ENCODE measurements at places on chromosomes 16 and 17.

DNA sequence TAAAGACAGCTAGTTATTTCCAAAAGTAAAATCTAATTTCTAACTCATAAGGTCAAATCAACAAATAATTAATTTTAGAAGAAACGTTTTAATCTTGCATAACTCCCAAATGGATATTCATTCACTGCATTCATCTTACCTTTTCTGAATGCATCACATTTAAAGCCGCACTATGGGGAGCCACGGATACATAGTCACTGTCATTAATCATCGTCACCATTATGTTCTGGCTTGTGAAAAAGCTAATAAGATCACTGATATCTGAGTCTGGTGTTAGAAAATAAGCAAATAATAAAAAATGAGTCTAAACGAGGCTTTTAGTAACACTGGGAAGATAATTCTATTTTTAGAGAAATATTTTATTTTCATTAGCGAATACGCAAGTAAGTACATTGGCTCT, 42.4 kb upstream of the ABCA10 start:
- DNase-seq, result no peak

DNA sequence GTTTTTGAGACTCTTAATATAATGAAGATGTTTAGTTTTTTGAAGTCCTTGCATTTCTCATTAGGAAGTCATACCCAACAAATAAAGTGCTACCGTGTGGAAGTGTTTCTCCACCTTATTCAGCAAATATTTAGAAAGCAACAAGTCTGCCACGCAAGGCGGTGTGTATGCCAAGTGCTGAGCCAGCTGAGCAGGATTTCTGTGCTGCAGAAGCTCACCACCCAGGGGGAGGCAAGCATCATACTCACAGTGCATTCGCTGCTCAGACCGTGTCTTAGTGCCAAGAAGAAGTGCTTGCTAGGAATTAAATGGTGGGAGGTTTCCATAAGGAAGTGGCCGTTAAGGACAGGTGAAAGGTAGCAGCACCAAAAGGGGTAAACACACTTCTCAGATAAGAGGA, 111.2 kb downstream of the ARHGAP44 start:
- DNase-seq, result no peak

- DNase-seq, result no peak
Measured at GRCh38 chr17:44071198-44071520, 624 bp downstream of the G6PC3 start.

- DNase-seq, result no peak
Measured at GRCh38 chr17:76986365-76986764, 118.2 kb downstream of the MGAT5B start.

GRCh38 chr16:57382535-57383275, 10.4 kb downstream of the CX3CL1 start:
- DNase-seq, result no peak

- peak; percentile 35 for DNase-seq
Measured at GRCh38 chr16:66511602-66512271, 38.2 kb downstream of the TK2 start.

- no peak for DNase-seq
Measured at GRCh38 chr17:76543826-76544545, 4.1 kb downstream of the PRCD start.

GRCh38 chr17:57468932-57469775, 212.8 kb downstream of the MSI2 start:
- peak; percentile 45 for DNase-seq

DNA sequence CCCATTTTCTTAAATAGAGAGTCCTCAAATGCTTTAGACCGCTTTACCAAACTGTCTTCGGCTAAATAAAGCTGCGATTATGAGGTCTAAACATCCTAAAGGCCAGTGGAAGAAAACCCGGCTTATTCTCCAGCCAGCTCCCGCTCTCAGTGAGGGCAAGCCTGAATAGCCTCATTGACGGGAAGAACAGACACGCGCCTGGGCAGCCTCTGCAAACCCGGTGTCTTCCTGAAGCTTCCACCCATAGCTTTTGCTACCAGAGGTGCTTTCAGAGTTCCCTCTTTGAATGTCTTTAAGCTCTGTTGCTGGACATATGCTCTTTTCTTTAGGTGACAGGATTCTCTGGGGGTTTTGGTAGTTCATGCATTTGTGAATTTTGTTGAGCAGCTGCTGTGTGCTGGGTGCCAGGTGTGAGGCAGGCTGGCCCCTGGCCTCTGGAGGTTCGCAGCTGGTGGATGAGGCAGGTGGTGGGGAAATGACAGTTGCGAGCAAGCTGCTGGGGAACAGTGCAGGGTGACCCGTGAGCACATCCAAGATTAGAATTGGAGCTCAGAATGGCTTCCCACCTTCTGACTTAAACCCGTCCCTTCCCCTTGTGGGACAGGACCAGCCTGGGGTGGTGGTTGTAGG, 44.7 kb downstream of the CRISPLD2 start:
- no peak for DNase-seq

DNA sequence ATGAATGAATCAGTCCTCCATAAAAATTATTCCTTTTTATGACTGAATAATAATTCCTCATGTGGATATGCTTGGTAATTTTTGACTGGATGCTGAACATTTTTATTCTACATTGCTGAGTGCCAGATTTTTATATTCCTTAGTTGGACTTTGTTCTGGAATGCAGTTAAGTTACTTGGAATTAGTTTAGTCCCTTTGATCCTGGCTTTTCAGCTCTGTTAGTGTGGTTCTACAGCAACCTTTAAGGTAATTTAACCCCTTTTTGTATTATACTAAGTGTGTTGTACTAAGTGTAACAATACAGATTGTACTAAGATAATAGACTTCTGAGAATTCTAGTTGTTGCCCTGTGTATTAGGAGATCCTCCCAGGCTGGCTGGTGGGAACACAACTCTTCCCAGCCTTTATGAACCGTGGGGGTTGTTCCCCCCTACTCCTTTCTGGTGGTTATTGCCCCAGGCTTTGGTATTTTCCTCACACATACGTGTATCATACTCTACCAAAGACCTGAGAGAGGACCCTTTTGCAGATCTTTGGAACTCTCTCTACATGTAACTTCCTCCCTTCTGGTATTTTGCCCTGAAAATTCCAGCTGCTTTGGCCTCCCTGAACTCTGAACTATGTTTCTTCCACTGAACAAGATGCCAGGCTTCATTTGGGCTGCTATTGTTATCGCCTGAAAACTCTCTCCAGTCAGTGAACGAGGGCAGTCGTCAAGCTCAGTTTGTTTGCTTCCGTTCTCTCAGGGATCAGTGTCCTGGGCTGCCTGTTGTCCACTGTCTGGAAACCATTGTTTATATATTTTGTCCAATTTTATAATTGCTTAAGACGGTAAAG, 30.5 kb downstream of the TANGO6 start:
- DNase-seq, result no peak

DNA sequence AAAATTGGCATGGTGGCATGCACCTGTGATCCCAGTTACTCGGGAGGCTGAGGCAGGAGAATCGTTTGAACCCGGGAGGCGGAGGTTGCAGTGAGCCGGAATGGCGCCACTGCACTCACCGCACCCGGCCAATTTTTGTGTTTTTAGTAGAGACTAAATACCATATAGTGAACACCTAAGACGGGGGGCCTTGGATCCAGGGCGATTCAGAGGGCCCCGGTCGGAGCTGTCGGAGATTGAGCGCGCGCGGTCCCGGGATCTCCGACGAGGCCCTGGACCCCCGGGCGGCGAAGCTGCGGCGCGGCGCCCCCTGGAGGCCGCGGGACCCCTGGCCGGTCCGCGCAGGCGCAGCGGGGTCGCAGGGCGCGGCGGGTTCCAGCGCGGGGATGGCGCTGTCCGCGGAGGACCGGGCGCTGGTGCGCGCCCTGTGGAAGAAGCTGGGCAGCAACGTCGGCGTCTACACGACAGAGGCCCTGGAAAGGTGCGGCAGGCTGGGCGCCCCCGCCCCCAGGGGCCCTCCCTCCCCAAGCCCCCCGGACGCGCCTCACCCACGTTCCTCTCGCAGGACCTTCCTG, at the start of gene HBQ1:
TSS of gene HBQ1 (plus strand) at position 359 of the 575 bp plus-strand sequence. CDS start at position 387, 28 bp downstream.
- DNase-seq, result peak; percentile 57

DNA sequence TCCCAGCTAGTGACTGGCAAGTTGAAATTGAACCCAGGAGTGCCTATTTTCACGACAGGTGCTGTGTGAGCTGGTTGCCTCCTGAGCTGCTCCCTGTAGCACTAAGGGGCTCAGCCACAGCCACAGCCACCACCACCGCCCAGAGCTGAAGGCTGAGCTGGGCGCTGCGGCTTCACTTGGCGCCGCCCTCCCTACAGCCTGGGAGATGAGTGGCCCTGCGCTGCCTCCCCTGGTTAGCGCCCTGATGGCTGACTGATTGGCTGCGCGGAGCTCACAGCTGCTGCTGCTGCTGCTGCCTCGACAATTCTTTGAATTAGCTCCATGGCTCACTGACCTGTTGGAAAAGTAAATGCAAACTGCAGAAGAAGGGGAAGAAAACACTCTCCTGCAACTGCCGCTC, 91.8 kb upstream of the TMEM132E start:
- no peak for DNase-seq

GRCh38 chr16:49749816-49750215, 106.1 kb downstream of the ZNF423 start:
- no peak for DNase-seq

GRCh38 chr16:46974352-46974751, 878 bp upstream of the DNAJA2 start:
- DNase-seq, result peak; percentile 68

GRCh38 chr17:8673612-8674011, 43.1 kb upstream of the MYH10 start:
- no peak for DNase-seq

DNA sequence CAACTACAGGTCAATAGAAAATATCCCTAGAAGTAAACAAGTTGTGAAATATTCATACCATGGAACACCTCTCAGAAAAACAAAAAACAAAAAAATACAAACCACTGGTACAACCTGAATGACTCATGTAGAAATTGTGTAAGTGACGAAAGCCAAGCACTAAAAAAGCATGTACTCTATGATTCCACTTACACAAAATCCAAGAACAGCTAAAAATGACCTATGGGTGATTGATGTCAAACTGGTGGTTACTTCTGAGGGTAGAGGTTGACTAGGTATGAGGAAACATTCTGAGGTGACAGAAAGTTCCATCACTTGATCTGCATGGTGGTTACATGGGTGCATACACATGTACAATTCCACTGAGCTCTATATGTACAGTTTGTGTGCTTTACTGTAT, 31.1 kb downstream of the DHRS7C start:
- DNase-seq, result no peak

GRCh38 chr16:6232056-6232455, 1100.6 kb upstream of the RBFOX1 start:
- DNase-seq, result no peak

GRCh38 chr16:59173408-59173831, 439.3 kb upstream of the GOT2 start:
- no peak for DNase-seq

GRCh38 chr16:24645739-24646645, 83.5 kb upstream of the TNRC6A start:
- DNase-seq, result no peak

GRCh38 chr16:27066668-27067537, at the start of gene C16orf82:
C16orf82 (plus strand) TSS chr16:27066927.
- DNase-seq, result no peak

GRCh38 chr17:56038131-56038530, 115.1 kb upstream of the ANKFN1 start:
- DNase-seq, result no peak

DNA sequence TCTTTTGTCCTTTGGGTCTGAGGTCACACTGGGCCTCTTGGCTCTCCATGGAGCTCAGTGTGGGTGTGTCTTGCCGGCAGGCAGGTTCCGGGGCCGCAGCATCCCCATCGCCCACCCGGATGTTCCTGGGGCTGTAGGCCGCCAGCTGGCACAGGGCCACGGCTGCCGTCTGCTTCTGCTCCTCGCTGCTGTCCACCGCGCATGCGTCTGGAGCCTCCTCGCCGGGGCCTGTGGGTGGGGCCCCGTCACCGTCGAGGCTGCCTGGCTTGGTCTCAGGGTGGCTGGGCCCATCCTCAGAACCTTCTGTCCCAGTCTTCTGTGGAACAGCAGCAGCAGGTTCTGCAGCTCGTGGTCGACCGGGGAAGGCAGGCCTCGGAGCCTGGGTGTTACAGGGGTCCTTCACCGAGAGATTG, 9.6 kb downstream of the ZNF750 start:
- DNase-seq, result no peak

- no peak for DNase-seq
Measured at GRCh38 chr17:44022246-44022645, 7.5 kb upstream of the TMEM101 start.

- DNase-seq, result no peak
Measured at GRCh38 chr17:38653679-38654078, 21.1 kb downstream of the EPOP start.

DNA sequence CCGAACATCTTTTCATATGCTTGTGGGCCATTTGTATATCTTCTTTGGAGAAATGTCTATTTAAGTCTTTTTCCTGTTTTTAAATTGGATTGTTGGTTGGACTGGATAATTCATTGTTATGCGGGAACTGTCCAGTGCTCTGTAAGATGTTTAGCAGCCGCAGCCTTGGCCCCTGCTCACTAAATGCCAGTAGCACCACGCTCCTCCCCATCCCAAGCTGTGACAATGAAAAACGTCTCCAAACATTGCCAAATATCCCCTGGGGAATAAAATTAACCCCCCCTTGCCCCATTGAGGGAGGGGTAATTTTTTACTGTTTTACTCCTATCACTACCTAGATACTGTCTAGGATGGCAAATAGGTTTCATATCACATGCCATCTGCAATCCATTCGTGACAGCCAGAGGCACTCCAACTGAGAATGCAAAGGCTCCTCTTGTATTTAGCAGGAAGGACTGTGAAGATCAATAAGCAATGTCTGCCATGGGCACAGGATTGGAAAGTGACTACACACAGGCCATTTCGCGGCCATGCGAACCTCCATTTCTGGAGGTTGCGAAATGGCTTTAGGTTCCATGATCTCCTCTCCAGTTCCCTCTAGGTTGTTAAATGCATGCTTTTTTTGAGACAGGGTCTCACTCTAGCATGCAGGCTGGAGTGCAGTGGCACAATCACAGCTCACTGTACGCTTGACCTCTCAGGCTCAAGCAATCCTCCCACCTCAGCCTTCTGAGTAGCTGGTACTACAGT, 9.3 kb downstream of the PLXDC1 start:
- DNase-seq, result no peak

DNA sequence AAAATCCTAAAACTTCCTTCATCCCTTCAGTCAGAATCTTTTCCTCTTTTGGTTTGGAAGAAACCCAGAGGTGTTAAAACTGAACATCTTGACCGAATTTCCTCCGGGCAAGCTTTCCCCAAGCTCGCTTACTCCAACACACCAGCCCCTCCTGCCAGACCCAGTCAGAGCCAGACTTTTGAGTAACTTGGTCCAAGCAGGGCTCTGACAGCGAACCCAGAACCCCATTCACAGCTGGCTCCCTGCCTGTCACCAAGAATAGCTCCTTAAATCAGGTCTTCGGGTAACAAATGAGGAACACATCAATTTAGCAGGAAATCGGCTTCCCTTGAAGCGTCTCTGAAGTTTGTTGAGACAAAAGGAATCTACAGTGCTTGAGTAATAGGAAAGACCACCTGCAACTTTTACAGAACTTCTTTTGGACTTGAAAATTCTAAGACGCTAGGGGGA, 27.3 kb downstream of the GAS7 start:
- no peak for DNase-seq

GRCh38 chr17:74598346-74599022, 6.4 kb upstream of the CD300LD start:
- no peak for DNase-seq

Data from DMS53 (cell line).